ENCODE measurements at places on chromosomes 1 and 21.

- DNase-seq: no peak
Measured at GRCh38 chr1:89063094-89063493, 1.9 kb downstream of the GBP1 start.

GRCh38 chr1:26277719-26278118 lies 2.2 kb upstream of the SH3BGRL3 start:
- DNase-seq: no peak

- DNase-seq: no peak
Measured at GRCh38 chr1:65948609-65949229, 156.0 kb downstream of the PDE4B start.

DNA sequence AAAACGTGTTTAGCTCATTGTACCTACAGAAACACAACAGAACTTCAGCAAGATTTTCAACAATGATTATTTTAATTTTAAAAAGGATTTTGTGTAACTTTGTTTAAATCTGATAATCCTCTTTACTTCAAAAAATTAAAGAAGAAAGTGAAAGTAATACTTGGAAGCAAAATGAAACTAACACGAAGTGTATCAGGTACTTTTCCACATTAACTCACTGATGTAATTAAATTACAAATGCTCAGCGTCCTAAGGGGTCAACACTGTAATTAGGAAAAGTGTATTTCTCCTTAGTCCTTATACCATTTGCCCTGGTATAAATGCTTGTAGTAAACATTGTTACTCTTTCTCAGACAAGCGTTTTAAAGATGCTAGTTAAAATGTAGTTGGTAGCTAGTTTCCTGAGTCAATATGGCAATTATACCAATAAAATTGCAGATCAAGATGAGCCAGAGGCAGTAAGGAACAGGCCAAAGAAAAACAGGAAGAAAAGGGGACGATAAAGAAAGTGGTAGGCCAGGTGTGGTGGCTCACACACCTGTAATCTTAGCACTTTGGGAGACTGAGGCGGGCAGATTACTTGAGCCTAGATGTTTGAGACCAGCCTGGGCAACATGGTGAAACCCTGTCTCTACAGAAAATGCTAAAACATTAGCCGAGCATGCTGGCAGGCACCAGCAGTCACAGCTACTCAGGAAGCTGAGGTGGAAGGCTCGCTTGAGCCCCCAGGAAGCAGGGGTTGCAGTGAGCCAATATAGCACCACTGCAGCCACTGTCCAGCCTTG lies 553.0 kb downstream of the SMYD3 start:
- DNase-seq: no peak

DNA sequence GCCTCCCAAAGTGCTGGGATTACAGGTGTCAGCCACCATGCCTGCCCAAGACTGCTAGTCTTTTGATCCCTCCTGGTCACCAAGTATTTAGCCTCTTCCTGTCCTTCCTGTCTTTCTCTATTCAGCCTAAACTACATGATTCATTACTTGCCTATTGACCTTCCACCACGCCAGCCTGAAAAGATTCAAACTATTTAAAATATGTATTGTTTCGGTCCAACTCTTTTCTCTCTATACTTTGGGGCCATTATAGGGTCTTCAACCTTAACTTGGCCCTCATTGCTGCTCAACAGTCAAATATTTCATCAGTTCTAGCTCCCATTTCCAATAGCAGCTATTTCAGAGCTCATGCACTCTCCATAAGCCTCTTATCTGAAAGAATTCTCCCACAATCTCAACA lies 153.0 kb downstream of the TNFSF18 start:
- DNase-seq: no peak

GRCh38 chr1:103492003-103492625 lies 33.4 kb upstream of the RNPC3 start:
- no peak for DNase-seq

- DNase-seq: no peak
Measured at GRCh38 chr1:175373786-175374623, 181.4 kb upstream of the KIAA0040 start.

DNA sequence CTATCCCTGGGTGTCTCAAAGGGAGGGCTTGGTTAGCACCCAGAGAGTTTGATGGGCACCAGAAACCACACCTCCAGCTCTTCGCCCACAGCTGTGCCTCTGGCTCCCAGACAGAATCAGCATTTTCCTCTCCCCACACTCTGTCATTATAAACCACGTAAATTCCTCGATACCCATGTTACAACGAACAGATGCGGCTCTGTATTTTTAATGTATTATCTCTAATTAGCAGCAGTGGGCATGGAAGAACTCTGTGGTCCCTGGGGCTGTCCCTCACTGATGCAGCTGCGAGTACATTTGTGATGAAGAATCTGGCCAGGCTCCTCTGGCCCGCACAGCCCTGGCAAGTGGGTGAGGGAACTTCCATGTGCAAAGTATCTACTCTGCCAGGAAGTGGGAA lies 10.8 kb downstream of the HMGB4 start:
- no peak for DNase-seq

DNA sequence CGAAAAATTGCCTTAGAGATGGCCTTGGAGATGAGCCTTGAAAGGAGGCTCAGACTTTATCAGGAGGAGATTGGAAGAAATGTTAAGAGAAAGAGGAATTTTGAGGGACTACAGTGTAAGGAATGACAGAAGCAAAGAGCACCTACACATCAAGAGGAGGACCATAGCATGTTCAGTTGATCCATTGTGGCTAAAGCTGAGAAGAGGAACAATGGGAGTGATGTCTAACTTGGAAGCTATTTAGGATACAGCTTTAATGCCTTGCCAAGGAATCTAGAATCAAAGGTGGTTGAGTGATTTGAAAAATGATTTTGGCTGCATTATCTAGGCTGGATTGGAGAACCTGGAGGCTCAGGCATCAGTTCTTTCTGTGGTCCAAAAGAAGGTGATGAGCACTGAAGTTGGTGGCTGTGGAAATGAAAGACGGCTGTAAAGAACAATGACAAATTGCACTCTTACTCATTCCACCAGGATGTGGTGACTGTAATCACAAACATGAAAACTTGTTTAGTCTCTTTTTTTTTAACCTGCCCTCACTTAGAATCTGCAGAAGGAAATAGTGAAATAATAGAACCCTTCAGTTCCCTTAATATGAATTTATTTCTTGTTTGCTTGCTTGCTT lies 11.3 kb downstream of the FAM20B start:
- no peak for DNase-seq

- DNase-seq: no peak
Measured at GRCh38 chr21:42653231-42654061, at the start of gene PDE9A. TSS of gene PDE9A (plus strand) at chr21:42653621. CDS start at chr21:42653815, 194 bp downstream.

GRCh38 chr1:44113095-44113609 lies 5.5 kb upstream of the KLF17 start:
- DNase-seq: no peak

Data from retinal pigment epithelial cell (primary cell).